HS-5 (cell line): ENCODE measurements at places on chromosomes 13 and 19.

GRCh38 chr19:5623397-5624017 lies 624 bp downstream of the SAFB start:
- DNase-seq = no peak

- DNase-seq = no peak
Observed at GRCh38 chr13:71831716-71832115, 35.3 kb downstream of the DACH1 start.

DNA sequence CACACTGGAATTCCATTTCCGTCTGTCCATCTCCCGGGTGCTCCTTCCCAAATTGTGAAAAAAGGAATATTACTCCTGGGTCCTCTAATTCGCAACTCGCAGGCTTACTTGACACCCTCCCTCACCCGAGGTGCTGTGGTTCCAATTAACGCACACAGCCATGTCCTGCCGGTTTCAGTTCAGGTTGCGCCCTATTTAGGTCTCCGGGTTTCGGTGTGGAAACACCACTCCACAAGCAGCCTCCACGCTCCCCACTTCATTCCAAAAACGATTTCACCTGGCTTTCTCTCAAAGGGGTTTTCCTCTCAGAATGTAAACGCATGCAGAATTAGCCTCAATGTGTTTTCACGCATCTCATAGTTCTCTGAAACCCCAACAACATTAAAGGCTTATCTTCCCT lies 37.9 kb downstream of the NAXD start:
- DNase-seq = no peak

DNA sequence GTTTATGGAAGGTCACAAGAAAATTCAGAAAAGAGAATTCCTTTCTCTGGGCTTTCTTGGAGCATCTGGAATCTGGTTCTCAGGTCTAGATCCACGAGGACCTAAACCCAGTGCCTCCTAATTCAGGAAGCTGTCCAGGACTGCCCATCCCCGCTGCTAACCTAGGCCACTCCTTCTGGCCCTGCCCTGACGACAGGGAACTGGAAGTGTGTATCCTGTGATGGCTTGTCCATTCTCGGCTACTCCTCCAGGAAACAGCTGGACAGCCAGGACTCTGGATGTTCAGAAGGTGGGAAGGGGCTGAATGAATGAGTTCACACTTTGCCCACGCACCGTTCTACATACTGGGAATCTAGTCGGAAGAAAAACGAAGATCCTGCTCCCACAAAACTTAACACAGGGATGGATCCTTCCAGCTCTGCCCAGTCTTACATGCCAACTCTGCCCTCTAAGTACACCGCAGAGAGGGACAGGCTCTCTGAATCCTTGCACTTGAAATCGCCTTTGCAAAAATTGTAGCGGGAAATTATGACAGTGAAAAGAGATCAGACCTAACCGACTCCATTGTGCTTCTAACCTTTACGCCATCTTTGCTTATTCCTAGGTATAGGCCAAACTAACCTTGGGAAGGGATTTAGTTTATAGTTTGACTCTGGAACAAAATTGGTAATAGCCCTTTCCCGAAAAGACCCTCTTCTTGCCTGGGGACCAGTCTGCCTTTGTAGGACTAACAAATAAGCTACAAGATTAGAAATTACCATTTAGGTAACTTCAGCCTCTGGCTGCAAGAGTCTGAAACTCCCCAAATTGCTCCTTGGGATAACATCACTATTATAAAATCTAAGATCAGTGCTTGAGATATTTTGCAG lies 1.8 kb downstream of the LSM4 start:
- no peak for DNase-seq

DNA sequence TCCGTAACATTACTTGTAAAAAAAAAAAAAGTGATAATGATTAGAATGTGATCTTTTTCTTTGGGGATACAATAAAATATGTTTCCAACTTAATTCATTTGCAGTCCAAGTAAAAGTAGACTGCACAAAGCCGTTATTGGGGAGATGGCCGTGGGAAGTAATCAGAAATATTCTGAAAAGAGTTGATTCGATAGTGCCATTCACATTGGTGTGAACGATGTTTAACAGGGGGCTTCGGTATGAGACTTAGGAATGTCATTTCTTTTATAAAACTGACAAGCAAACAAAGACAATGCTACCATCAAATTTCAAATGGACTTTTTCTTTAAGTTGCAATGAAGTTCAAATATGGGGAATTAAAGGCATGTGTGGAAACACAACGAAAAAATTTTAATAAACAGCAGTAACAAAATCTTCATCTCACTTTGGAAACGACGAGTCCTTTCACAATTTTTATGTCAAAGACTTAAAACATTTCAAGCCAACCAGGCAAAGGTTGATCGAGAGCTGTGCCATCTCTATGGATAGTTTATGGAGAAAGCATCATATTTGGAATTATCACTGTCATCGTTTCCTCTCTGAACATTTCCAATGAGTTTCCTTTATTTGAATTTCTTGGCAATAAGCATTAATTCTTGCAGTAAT lies 1.7 kb upstream of the ZIC5 start:
- no peak for DNase-seq
